ENCODE measurements at places on chromosomes 16 and 17. TPM values are rescaled to one million over a fixed set of nuclear protein-coding genes. Genes with fewer than 3 reads are reported as not detected.
A peak's percentile ranks its signal among the peaks of the same experiment; 100 is the strongest.

- DNase-seq, result no peak
Observed at GRCh38 chr16:63461248-63461841, 1425.1 kb upstream of the CDH8 start.

CCL3 gene
- total RNA-seq, result not detected

DNA sequence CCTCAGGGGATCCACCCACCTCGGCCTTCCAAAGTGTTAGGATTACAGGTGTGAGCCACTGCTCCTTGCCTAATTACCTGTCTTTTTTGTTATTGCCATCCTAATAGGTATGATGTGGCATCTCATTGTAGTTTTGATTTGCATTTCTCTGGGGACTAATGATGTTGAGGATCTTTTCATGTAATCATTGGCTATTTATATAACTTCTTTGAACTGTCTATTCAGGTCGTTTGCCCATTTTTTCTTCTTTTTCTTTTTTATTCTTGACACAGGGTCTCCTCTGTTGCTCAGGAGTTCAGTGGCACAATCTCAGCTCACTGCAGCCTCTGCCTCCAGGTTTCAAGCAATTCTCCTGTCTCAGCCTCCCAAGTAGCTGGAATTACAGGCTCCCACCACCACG lies 1.3 kb upstream of the TGFB1I1 start:
- no peak for DNase-seq

- no peak for DNase-seq
Observed at GRCh38 chr16:70476272-70477020, 22.1 kb downstream of the FCSK start.

GRCh38 chr16:84535851-84536250 lies 31.4 kb upstream of the MEAK7 start:
- no peak for DNase-seq

DNA sequence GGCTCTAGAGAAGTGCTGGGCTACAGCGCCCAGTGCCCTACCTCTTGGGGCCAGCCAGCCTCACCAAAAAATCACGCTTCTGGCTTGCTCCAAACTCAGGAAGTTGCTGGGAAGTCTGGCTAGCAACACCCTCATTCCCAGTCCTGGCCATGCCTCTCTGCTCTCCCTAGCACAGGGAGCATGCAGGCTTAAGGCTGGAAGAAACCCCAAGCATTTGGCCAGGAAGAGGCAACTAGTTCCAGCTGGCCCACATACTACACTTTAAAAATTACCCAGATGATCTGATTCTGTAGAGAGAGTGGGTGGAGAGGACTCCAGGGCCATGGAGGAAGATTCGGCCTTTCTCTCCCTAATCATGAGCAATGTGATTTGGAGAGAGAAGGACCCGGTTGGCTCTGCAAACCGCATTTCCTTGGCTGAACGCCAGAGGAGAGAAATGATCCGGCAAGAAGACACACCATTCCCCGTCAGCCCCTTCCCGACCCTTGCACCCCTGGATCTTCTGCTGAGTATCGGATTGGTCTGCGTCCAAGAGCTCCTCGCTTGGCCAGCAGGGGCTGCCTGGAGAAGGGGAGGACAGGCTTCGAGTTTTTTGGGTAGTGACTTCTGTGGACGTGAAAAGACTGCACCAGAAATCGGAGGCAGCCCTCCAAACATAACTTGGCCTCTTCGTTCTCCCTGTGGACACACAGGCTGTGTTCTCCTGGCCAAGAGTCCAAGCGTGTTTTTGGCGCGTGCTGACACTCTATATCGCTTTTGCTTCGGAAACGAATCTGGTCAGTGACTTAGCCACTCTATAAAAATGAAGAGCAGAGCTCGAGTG lies 406.3 kb downstream of the WWOX start:
- peak; percentile 74 for DNase-seq

- no peak for DNase-seq
Observed at GRCh38 chr16:84007965-84008364, 34.6 kb downstream of the SLC38A8 start.

- no peak for DNase-seq
Observed at GRCh38 chr16:88809676-88810165, 2.0 kb downstream of the APRT start.

SLC12A3 gene
- not detected for total RNA-seq

DNA sequence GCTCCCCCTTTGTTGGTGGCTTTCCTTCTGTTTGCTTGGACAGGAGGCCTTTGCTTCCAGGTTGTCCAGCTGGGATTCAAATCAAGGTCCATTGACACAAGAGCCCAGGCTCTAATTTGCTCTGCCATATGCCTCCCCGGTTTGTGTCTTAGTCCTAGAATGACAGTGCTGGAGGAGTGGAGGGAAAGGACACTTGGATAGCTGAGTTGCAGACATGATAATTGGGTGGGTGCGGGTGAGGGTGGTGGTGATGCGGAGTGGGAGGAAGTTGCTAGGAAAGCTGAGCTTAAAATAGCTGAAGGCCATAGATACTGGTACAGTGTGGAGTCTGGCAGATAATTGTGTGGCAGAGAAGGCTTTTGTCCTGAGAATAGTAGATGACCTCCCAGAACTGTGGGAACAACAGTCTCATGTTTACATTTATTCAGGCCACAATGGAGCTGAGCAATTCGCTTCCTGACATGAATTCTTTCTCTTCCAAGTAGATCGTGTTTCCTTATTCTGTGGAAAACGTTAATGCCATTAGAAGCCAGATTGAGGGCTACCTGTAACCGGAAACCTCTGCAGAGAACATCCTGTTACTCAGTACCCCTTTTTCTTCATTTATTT lies 23.8 kb downstream of the SEC14L1 start:
- no peak for DNase-seq

- no peak for DNase-seq
Observed at GRCh38 chr16:59238246-59238645, 504.1 kb upstream of the GOT2 start.

GRCh38 chr16:74867281-74867849 lies 92.7 kb upstream of the FA2H start:
- DNase-seq, result no peak

IL34 gene
- 1.5 TPM for total RNA-seq

DNA sequence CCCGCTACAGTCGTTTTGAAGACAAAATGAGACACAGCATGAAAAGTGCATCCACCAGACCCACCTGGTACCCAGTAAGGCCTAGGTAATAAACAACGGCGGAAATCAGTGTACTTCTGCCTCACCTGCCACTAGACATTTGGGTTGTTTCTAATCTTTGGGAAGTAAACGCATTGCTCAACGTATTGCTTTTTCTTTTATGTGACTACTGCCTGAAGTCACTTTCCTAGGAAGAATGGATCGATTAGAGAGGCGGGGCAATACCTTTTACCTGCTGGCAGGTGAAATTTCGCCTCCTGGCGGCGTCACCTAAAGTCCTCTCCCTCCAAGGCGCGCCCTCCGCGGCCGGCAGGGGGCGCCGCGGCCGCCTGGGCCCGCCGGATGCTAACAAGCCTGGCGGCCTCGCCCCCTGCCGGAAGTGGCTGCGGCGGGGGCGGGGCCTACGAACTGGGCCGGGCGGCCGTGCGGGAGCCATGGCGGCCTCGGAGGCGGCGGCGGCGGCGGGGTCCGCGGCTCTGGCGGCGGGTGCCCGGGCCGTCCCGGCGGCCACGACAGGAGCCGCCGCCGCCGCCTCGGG lies at the start of gene ATMIN:
TSS of gene ATMIN (plus strand) at position 445 of the 577 bp plus-strand sequence. CDS start at position 474, 29 bp downstream.
- peak; percentile 95 for DNase-seq

GRCh38 chr17:33858121-33858520 lies 397.0 kb upstream of the CCL2 start:
- DNase-seq, result no peak

- DNase-seq, result peak; percentile 18
Observed at GRCh38 chr17:83177611-83178532, 98.5 kb downstream of the METRNL start.

- no peak for DNase-seq
Observed at GRCh38 chr16:88430185-88430523, 22.9 kb upstream of the ZFPM1 start.

DNA sequence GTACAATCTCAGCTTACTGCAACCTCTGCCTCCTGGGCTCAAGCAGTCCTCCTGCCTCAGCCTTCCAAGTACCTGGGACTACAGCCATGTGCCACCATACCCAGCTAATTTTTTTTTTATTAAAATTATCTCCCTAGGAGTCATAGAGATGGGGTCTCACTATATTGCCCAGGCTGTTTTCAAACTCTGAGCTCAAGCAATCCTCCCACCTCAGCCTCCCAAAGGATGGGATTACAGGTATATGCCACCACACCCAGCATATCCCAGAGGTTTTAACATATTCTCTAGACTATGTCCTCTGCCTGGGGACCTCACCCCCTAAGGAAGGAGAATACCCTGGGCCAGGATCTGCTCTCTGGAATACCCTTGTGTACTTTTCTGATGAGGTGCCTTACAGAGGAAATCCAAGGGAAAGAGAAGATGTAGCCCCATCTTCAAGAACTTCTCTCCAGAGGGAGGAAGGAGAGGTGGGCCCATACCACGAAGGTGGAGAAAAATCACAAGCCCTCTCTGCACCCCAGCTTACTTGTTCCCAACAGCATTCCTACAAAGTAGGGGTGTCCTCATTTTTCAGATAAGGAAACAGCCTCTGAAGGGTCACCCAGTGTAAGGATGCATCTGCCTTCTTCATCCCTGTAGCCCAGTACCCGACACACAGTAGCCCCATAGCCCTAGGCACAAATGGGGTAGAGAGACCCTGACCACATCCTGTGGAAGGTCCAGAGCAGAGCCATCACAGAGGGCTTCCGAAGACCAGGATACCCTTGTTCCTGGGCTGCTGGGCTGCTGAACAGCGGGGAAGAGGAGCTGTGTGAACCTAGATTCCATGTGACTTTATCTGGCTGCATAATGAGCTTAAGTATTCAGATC lies 151.6 kb downstream of the SOCS1 start:
- no peak for DNase-seq

- DNase-seq, result no peak
Observed at GRCh38 chr17:49013311-49014213, 16.4 kb downstream of the IGF2BP1 start.

DNA sequence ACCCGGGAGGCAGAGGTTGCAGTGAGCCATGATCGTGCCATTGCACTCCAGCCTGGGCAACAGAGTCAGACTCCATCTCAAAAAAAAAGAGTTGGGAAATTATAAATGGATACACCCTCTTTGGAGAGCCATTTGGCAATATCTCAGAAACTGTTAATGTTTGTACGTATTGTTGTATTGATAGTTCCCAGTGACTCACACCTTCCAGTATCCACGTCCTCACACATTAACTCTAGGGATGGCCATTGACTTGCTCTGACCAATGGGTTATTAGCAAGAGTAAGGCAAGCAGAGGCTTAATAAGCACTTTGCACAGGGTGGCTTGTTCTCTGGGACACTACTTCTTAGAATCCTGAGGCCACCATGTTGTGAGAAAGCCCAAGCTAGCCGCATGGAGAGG lies 107.6 kb upstream of the LHX1 start:
- no peak for DNase-seq

KRTAP9-8 gene
- not detected for total RNA-seq

KRTAP4-9 gene
- not detected for total RNA-seq

PPP1R27 gene
- 0.67 TPM for total RNA-seq

- no peak for DNase-seq
Observed at GRCh38 chr16:89175280-89176146, 4.0 kb downstream of the CDH15 start.

GRCh38 chr17:76493505-76494167 lies 7.6 kb downstream of the RHBDF2 start:
- no peak for DNase-seq

GRCh38 chr16:67959536-67960329 lies 8.7 kb downstream of the SLC12A4 start:
- peak; percentile 82 for DNase-seq

BICDL2 gene
- not detected for total RNA-seq

MILR1 gene
- total RNA-seq, result 3.4 TPM

Measured in left ventricle myocardium superior (tissue), 1 donor.